CD4-positive, alpha-beta T cell treated with Interleukin-15 for 1 hour (primary cell): ENCODE measurements at places on chromosomes 2 and 18.
A peak's percentile ranks its signal among the peaks of the same experiment; 100 is the strongest.

GRCh38 chr18:23563377-23564043 lies 22.8 kb downstream of the NPC1 start:
- DNase-seq = no peak

DNA sequence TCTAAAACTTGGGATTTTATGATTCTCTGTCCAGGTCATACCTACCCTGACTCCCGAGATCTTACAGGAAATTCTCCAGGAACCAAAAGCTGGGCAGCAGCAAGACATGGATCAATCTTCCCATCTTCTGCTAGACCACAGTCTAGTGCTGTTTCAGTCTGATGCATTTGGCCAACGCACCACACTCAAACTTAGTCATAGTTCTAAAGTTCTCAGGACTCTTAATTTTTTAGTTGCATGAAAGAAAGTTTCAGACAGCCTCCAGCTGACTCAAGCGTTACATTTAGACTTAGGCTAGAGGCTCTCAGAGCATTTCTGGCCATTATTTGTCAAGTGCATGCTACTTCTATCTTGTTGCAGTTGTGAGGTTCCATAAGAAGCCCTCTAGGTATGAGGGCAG lies 230.1 kb upstream of the CCDC150 start:
- no peak for DNase-seq

GRCh38 chr2:196143730-196144131 lies 27.6 kb downstream of the STK17B start:
- peak; percentile 27 for DNase-seq

- DNase-seq = no peak
Measured at GRCh38 chr2:216235462-216235861, 126.3 kb downstream of the XRCC5 start.

DNA sequence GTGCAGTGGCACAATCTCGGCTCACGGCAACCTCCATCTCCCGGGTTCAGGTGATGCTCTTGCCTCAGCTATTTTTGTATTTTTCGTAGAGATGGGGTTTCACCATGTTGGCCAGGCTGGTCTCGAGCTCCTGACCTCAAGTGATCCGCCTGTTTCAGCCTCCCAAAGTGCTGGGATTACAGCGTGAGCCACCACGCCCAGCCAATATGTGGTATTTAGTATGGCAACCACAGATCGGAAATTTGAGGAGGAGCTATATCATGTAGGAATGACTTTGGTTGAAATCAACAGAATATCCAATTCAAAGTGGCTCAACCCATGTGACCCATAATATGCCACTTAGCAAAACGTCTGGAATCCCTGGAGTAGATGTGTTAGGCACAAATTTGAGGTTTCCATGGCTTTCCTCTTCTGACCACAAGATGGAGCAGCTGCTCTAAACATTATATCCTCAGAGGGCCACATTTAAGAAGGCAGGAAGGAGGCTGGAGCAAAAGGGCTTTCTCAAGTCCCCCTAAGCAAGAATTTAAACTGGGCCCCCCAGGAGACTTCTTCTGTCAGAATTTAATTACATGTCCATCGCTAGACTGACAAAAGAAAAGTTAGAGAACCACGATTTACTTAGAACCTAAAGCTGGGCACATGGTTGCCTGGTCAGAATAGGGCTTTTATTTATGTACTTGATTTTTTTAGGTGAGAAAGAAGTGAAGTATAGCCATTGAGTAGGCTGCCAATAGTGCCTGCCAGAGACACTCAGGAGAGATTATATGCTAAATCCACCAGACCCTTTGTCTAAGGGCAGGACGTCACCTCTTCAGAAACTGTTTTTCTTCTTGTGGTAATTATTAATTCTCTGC lies 49.6 kb upstream of the ITSN2 start:
- peak; percentile 22 for DNase-seq

GRCh38 chr2:12262681-12263436 lies 453.9 kb upstream of the TRIB2 start:
- no peak for DNase-seq

GRCh38 chr18:12088731-12089375 lies 4.8 kb upstream of the ANKRD62 start:
- no peak for DNase-seq

- DNase-seq = peak; percentile 94
Measured at GRCh38 chr2:74653985-74654882, at the start of gene SEMA4F. Gene SEMA4F (plus strand): TSS chr2:74654247. CDS start chr2:74654377, 130 bp downstream.

DNA sequence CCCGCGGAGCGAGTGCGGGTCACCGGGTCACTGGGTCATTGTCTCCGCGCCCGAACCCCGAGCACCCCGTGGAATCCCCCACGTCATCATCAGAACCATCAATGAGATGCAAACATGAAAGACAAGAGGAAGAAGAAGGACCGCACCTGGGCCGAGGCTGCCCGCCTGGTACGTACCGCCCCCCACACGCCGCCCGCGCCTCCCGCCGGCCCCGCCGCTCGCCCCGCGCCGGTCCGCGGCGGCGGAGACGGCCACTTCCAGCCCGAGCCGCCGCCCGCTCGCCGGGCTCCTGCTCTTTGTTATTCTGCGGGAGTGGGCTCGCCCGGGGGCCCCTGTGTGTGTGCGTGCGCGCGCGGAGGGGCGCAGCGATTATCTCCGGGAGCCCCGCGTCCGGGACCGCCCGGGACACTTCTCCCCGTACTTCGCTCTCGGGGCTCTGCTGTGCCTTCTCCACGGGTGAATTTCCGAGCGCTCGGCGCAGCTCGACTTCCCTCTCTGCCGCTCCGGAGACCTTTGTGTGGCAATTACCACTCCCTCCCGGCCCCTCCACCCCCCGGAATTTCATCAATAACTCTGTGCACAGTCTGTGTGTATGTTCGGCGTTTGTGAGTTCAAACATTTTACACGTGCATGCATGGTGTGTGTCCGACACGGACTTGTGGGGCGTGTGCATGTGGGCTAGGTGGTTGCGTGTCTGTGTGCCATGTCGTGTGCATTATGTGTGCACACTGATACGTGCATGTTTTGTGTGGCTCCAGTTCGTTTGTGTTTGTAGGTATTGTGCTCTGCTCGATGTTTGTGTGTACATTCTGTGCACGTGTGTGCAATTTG lies 714 bp downstream of the ASXL3 start:
- no peak for DNase-seq

DNA sequence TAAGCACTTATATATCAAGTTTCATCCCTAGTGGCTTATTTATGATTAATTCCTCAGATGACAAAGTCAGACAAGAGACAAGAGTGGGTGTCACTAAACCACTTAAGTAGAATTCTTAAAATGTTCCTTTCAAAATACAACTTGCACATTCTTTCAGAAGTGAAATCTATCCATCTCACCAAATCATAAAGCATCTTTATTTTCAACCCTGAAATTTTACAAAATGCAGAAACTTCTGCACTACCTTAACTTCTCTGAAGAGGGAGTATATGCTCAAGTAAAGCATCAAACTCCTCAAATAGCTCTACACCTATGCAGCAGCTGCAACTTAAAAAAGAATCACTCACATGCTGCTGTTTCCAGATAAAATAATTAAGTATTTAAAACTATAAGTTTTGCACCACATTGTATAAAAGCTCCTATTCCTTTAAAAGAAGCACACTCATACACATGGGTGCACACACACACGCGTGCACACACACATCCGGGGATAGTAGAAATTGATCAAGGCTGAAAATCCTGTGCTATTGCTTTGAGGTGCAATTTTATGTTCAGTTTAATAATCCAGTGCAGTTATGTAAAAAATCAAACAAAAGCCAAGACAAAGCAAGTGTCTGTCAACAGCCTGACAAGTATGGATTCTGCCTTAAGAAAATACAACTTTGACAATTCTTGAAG lies 244.5 kb downstream of the TCF4 start:
- DNase-seq = no peak

DNA sequence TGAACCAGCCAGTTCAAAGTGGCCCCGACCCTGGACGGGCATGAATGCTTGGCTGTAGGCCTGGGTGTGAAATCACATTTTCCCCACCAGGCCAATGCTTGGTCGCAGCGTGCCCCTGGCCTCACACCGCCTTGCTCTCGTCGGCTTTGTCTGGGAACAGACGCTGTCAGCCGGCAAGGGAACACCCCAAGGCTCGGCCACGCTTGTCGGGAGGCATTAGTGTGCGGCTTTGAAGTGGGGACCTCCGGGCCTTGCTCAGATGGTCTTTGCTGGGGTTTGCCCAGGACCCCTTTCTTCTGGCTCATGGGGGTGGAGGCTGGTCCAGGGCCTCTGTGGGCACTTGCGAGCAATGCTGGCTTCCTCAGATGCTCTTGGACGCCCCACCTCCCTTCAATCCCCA lies 79.1 kb downstream of the INHBB start:
- DNase-seq = no peak

DNA sequence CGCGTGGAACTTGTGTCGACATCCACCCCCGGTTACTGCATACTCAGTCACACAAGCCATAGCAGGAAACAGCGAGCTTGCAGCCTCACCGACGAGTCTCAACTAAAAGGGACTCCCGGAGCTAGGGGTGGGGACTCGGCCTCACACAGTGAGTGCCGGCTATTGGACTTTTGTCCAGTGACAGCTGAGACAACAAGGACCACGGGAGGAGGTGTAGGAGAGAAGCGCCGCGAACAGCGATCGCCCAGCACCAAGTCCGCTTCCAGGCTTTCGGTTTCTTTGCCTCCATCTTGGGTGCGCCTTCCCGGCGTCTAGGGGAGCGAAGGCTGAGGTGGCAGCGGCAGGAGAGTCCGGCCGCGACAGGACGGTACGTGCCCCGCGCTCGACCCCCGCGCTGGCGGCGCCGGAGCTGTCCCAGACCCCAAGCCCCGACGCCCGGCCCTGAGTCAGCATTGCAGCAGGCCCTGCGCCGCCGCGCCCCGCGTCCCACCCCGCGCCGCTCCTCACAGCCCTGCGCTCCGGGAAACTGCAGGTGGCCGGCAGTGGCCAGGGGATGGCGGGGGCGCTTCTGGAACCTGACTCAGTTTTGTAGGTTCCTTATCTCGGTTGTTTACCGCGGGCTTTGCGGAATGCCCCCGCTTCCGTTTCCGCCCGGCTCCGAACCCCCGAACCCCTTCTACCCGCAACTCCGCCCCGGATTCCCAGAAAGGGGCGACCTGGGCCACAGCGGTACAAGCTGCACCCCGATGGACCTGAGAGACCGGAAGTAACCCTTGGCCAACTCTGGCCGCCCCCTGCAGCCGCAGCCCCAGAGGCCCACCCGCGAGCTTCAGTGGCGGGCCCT lies at the start of gene CFLAR:
TSS of gene CFLAR (plus strand) at position 50 of the 844 bp plus-strand sequence. CDS start 13,702 bp downstream, outside the sequence.
- DNase-seq = peak; percentile 86

- DNase-seq = no peak
Measured at GRCh38 chr2:9473308-9473984, 905 bp upstream of the IAH1 start.

DNA sequence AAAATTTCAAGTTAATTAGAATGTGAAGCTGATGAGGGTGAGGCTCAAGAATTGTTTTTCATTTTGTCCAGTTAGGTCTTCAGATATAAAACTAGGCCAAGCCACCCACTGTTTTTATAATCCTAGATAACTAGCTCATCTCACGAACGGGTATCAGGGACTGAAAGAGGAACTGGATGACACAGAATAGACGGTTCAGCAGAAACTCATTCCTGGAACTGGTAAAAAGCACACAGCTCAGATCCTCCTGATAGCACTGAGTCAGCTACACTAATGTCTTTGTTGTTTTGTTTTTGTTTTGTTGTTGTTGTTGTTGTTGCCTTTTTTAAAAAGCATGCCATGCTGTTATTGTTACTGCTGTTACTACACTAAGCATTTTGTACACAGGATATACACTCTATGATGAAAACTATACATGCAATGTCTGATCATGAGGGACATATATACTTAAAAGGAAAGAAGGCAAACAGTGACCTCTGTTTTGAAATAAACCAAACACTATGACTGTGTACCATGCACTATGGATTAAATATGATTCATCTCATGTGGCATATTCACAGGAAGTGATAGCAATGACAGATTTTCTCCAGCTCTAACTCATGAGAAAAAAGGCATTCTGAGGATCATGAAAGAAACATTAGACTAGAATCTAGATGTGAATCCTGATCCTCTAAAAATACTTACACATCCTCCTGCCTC lies 437.6 kb downstream of the NCKAP5 start:
- no peak for DNase-seq

- DNase-seq = no peak
Measured at GRCh38 chr18:76131738-76132137, 363.3 kb downstream of the ZNF516 start.

- no peak for DNase-seq
Measured at GRCh38 chr2:86414996-86415395, 26.2 kb upstream of the KDM3A start.

- DNase-seq = no peak
Measured at GRCh38 chr2:177073611-177074010, 139.0 kb upstream of the HNRNPA3 start.

DNA sequence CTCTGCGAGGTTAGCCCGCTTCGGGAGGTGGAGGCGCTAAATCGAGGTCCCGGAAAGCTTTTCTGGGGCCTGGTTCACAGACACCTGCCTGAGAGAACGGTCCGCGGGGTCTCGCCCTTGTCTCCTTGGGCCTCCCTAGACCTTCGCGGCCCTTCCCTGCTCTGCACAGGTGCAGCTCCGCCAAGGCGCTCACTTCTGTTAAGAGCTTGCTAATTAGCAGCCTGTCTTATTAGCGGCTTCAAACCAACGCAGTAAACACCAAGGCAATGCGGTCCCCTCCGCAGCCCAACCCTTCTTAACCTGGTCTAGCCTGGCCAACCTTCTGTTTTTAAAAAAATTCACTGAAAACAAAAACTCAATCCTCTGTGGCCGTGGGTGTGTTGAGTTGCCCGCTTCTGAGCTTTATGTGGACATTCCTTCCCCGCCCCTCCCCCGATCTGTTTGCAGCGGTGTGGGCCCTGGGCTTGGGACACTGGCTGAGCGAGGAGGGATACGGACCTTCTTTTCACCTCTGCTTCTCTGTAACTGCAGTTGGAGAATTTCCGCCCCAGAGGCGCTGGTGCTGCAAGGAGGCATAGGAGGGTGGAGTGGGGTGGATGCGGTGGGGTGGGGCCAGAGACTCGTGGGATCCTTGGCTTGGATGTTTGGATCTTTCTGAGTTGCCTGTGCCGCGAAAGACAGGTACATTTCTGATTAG lies 3.4 kb upstream of the HOXD4 start:
- DNase-seq = no peak

- peak; percentile 61 for DNase-seq
Measured at GRCh38 chr18:5294457-5295230, 882 bp downstream of the ZBTB14 start.

GRCh38 chr2:134278553-134278952 lies 24.7 kb downstream of the MGAT5 start:
- no peak for DNase-seq

GRCh38 chr18:50606609-50607008 lies 46.7 kb downstream of the MAPK4 start:
- no peak for DNase-seq

DNA sequence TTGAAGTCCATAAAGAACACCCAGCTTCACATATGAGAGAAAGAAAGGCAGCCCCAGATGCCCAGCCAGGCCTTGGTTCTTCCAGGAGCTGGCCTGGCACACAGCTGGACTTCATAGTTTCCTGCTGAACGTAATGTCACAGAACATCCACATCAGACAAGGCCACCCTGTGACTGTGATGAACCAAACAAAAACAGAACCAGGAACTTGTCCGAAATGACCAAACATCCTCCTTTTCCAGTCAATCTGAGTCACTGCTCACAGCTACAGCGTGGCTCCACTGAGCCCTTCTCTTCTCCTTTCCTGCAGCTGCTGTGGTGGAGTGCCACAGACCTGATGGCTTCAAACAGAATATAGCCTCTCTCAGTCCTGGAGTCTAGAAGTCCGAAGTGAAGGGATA lies 45.4 kb upstream of the PAPOLG start:
- peak; percentile 47 for DNase-seq
